ENCODE measurements at places on chromosomes 3 and 15.

GRCh38 chr3:119257654-119258410, 17.2 kb upstream of the B4GALT4 start:
- DNase-seq: no peak
- H3K27me3 ChIP-seq: no peaks in the 10 kb centered on the region
- H3K27ac ChIP-seq: no peak overlapping the region
- H3K4me3 ChIP-seq: no peak overlapping the region

DNA sequence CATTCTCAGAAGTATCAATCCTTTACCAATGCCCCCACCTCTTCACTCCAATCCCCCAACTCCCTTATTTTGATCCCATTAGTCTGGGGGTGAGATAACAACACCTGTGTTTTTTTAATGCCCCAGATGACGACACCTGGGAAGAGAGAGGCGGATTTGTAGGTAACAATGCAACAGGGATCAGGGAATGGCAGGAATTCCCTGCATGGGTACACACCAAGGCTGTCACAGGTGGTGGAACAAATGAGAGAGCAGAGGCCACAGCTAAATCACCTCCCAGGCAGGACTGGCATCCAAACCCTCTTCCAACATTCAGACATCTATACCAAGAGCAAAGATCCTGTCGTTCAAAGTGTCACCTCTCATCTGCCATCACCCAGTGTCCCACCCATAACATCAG, 319.2 kb upstream of the TRIM42 start:
- H3K27ac ChIP-seq: no peak overlapping the region
- no peaks in the 10 kb centered on the region for H3K4me1 ChIP-seq
- no peak overlapping the region for H3K4me3 ChIP-seq
- no peak for DNase-seq

GRCh38 chr3:31981206-31982181, at the start of the genes OSBPL10 and ZNF860:
OSBPL10 (minus strand) TSS chr3:31981262; CDS start chr3:31981179, 83 bp downstream.
ZNF860 (plus strand) TSS chr3:31981750; CDS start chr3:31989080, 7,330 bp downstream.
- H3K4me3 ChIP-seq: peak within 1 kb of the TSS; percentile 44
- H3K36me3 ChIP-seq: no peaks in the 10 kb centered on the region
- peaks cover 18% of the 10 kb centered on the region for H3K4me1 ChIP-seq
- H3K27me3 ChIP-seq: peaks cover 22% of the 10 kb centered on the region

DNA sequence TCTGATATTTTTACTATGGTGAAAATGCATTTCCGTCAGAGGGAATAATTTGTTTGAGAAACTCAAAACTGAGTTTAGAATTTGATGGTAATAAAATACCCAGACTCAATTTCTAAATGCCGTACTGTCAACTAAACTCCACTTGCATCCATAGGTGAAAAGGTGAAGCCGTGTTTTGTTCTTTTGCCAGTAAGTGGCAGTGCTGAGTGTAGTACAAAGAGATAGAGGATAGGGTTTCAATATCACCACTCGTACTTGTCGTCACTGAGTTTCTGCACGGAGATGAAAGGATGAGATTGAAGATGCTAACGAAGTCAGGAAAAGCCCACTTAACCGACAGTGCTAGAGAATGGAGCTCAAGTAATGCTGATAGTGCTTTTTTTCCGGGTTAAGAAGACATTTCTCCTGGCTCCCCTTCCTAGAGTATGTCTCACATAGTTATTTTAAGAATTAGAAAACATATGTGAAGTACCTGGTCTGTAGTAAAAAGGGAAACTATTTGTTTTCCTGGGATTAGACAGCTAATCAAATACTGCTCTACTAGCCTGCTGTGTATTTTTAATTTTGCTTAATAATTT, 345.1 kb downstream of the IL5RA start:
- no peaks in the 10 kb centered on the region for H3K27me3 ChIP-seq
- H3K27ac ChIP-seq: no peak overlapping the region
- no peak overlapping the region for H3K4me3 ChIP-seq

DNA sequence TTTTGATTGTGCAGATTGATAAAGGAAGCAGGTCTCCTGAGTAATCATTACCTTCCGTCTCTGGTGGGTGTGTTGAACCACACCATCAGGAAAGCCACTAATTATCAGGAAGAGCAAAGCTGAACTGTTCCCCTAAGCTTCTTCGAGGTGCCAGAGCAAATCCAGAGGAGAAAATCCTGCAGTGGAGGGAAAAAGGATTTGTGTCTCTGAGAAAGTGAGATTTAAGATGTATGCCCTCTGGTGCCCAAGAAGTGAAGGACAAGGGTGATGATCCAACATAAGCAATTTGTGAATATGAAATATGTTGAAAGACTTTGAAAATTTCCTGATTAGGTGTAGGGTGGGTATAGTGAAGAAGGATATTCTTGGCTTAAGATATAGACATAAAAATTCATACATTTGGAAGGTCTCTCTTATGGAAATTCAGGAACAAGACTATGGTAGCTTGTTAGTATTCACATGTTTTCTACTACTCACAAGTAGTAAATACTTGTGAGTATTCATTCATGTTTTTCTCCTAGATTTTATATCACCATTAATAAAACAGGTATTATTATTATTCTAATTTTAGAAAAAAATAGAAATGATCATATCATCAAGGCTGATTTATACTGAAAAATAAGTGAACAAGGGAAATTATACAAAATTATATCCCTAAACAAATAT, 34.8 kb downstream of the COMMD2 start:
- H3K27me3 ChIP-seq: no peaks in the 10 kb centered on the region
- H3K4me3 ChIP-seq: no peak overlapping the region
- DNase-seq: no peak
- no peak overlapping the region for H3K27ac ChIP-seq

GRCh38 chr15:22980189-22981050, at the start of gene CYFIP1:
CYFIP1 (minus strand) TSS chr15:22980368; CDS start chr15:22947285, 33,083 bp downstream.
- peak within 1 kb of the TSS; percentile 47 for H3K4me3 ChIP-seq
- no peak for DNase-seq
- peaks cover 17% of the 10 kb centered on the region for H3K4me1 ChIP-seq

DNA sequence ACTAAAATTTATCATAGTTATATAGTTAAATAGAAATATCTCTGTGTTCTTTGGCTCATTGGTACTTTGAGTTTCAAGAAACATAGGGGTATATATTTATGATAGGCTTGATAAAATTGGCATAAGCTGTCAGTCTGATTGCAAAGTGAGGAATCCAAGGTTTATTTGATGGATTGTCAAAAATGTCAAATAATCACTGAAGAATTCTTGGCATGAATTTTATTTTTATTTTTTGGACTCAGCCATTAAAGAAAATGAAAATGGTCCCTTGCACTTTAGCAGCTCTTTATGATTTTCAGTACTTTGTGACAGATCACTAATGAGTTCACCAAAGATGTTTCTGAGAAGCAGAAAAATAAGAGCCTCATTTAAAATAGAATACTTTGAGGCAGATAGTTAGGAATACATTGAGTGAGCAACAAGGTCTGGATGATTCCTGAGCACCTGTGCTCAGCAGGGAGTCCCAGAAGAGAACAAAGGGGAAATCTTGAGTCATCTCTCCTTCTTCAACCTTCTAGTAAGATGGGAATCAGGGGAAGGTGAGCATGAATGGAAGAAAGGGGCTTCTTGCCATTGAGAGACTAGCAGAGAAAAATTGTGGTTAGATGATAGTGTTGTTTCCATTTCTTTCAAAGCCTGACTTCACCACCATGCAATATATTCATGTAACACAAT, 85.3 kb upstream of the VEPH1 start:
- H3K4me1 ChIP-seq: no peaks in the 10 kb centered on the region
- no peak for DNase-seq
- H3K27me3 ChIP-seq: no peaks in the 10 kb centered on the region

GRCh38 chr3:159668990-159669476, 319.6 kb upstream of the IL12A start:
- no peaks in the 10 kb centered on the region for H3K4me1 ChIP-seq
- no peaks in the 10 kb centered on the region for H3K36me3 ChIP-seq
- no peak overlapping the region for H3K4me3 ChIP-seq
- no peaks in the 10 kb centered on the region for H3K27me3 ChIP-seq
- H3K27ac ChIP-seq: no peak overlapping the region

DNA sequence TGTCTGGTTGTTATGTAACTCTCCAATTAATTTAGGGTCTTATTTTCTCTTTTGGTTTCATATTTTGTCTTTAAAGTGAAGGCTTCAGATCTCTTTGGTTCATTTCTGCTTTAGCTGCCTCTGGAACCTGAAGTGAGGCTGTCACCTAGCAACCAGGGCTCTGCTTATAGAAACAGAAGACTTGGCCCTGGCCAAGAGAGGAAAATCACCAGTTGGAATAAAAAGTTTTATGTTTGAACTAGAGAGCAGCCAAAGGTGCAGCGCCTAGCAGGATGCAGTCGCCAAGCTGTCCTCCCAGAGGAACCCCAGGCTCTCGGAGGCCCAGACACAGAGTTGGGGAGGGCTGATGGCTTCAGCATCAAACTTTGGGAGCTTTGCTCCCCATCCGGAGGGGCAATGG, 41.1 kb downstream of the LYZL4 start:
- H3K4me3 ChIP-seq: no peak overlapping the region
- no peaks in the 10 kb centered on the region for H3K27me3 ChIP-seq
- peak; percentile 38 for DNase-seq
- H3K4me1 ChIP-seq: no peaks in the 10 kb centered on the region

DNA sequence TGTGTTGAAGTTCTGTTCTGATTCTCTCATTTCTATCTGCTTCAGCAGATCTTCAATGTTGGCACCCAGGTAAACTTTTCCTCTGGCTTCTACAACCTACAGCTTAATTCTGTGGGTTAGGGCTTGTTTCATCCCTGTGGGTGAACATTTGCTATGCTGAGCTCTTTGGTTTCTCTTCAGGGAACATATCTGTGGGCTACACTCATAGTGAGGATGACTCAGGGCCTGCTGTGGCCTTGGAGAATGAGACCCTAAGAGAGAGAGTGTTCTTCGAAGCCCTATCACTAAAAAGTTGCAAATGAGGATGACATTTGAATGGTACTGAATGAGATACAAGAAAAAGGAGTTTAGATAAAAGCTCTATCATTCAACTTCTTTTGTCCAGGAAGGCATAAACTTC, 346.2 kb upstream of the CBLB start:
- no peaks in the 10 kb centered on the region for H3K4me1 ChIP-seq
- H3K27ac ChIP-seq: no peak overlapping the region
- H3K27me3 ChIP-seq: no peaks in the 10 kb centered on the region
- no peak for DNase-seq
- H3K4me3 ChIP-seq: no peak overlapping the region
- H3K36me3 ChIP-seq: no peaks in the 10 kb centered on the region

DNA sequence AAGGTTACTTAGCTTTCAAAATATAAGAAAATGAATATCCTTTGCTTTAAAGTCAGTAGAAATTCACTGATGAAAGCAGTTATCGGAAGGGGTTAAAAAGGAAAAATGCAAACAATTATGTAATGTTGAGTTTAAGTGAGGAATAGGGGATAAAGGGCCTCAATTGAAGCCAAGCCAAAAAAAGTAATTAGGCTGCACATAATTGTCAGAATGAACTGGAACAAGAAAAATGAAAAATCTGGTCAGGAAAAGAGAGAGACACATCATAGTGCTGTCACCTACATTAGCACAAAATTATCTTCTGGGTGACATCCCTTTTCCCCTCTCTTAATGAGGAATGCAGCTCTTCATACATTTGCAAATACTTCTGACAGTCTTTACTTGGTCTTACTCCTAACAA, 48.8 kb upstream of the PIK3R4 start:
- H3K36me3 ChIP-seq: no peaks in the 10 kb centered on the region
- DNase-seq: no peak
- peaks cover 4% of the 10 kb centered on the region for H3K27me3 ChIP-seq

DNA sequence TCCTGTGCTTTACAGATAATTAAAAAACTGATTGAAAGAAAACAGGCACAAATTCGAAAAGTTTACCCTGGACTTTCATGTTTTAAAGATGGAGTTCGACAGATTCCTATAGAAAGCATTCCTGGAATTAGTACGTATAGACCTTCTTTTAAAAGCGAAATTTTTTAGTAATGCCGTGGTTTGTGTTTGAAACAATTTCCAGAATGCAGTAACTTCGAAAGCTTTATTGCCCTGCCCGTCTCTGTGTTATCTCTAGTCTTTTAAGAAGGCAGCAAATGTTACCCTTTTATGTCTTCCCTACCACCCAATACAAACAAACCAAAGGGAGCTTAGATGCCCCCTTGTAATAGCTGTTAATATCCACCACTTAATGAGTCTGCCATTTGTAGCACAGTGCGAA, 39.7 kb downstream of the SGO1 start:
- peaks cover 73% of the 10 kb centered on the region for H3K36me3 ChIP-seq
- H3K4me3 ChIP-seq: no peak overlapping the region
- no peaks in the 10 kb centered on the region for H3K4me1 ChIP-seq
- no peak for DNase-seq
- H3K27ac ChIP-seq: no peak overlapping the region

DNA sequence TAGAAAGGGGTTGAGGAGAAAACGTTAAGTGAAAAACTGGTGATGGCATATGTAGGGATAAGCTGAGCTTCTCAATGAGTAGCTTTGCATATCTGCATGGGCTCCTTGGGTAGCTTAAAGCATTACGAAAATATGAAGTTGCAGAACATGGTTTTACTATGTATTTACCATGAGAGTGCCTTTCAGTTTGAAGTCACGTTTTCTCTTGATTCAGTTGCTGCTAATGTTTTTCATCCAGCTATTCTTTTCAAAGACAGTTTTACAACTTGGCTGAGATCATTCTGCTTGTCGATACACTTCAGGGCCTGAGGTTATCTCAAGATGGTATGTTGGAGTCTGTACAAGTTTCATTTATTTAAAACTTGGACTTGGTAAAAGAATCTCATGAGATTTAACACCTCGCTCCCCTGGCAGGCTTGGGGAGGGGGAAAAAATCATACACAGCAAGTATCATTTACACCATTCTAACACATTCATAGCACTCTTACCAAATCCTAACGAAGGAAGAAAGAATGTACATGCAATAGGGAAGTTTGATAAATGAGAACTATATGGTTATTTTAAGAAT, 103.3 kb upstream of the CMC1 start:
- no peak overlapping the region for H3K27ac ChIP-seq
- no peak for DNase-seq
- H3K27me3 ChIP-seq: no peaks in the 10 kb centered on the region
- no peak overlapping the region for H3K4me3 ChIP-seq
- H3K36me3 ChIP-seq: no peaks in the 10 kb centered on the region
- H3K4me1 ChIP-seq: no peaks in the 10 kb centered on the region

- H3K4me3 ChIP-seq: no peak overlapping the region
- H3K27me3 ChIP-seq: no peaks in the 10 kb centered on the region
- DNase-seq: no peak
- H3K36me3 ChIP-seq: no peaks in the 10 kb centered on the region
- H3K4me1 ChIP-seq: no peaks in the 10 kb centered on the region
- H3K27ac ChIP-seq: no peak overlapping the region
Observed at GRCh38 chr3:25103391-25103790, 324.7 kb upstream of the RARB start.
